NCI-H1694 (cell line): ENCODE measurements at places on chromosomes 2 and 18.

- DNase-seq, result no peak
Measured at GRCh38 chr2:219596954-219597551, 604 bp upstream of the STK11IP start.

DNA sequence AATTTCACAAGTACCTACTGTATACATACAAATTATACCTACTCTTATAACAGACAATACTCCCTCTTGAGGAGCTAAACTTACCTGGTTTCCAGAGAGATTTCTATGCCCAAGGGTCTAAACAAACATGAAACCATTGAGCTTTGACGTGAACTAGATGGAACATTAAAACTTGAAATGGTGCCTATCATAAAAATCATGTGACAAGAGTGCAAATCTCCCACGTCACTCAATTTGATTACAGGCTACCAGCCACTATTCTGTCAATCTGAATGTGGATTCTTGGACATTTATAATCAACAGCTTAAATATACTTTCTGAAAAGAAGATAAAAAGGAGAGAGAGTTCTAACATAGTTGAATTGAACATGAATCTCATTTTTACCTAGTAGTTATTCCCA is 297.1 kb upstream of the SESTD1 start:
- DNase-seq, result no peak

DNA sequence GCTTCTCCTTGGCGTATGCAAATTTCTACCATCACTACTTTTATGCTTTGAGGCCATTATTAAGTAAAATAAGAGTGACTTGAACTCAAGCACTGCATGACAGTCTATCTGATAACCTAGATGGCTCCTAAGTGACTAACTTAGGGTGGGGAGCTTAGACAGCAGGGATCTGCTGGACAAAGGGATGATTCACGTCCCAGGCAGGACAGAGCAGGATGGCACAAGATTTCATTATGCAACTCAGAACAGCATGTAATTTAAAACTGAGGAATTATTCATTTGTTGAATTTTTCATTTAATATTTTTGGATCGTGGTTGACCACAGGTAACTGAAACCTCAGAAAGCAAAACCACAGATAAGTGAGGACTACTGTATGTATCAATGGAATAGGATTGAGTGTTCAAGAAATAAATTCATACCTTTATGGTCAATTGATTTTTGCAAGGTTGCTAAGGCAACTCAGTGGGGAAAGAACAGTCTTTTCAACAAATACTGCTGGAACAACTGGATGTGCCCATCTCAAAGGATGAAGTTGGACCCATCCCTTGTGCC is 115.3 kb downstream of the MBD2 start:
- no peak for DNase-seq

GRCh38 chr2:189548666-189549448 is 31.7 kb downstream of the SLC40A1 start:
- no peak for DNase-seq

- DNase-seq, result peak; percentile 60
Measured at GRCh38 chr2:75640621-75641121, 5.9 kb upstream of the MRPL19 start.

DNA sequence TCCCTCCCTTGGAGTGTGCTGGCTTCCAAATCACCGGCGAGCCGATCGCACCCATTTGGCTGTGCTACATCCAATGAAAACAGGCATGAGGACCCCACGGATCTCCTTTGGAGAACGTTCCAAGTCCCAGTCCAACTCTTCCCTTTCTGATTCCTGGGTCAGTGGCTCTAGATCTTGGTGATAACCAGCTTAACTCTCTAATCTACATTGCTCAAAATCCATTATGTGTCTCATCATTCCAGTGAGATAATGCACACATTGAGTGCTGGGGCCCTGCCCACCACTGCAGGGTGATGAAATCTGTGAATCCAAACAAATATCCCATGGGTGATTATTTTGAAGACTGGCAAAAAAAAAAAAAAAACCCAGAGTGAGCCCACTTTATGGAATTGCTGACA is 232.7 kb upstream of the COPS8 start:
- DNase-seq, result no peak

- no peak for DNase-seq
Measured at GRCh38 chr2:131027566-131028528, 65.4 kb downstream of the FAM168B start.

DNA sequence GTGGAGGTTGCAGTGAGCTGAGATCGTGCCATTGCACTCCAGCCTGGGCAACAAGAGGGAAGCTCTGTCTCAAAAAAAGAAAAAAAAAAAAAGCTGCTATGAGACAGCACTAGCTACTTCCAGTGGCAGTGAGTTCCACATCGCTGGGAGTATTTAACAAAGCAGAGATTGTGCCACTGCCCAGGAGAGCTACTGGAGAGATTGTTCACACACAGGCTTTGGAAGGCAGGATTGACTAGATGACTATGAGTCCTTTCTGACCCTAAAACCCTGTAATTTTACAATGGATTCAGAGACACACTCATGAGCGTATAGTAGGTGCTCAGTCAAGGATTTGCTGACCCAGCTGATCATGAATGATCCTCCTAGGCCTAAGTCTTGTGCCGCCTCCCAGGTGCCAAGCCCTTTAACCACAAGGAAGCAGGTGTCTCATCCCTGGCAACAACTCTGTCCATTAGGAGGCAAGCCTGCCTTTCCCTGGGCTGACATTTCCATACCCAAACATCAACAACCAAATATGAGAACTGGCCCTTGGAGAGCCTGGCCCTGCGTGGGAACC is 45.0 kb upstream of the ODC1 start:
- no peak for DNase-seq

GRCh38 chr2:101729521-101730190 is 32.1 kb downstream of the MAP4K4 start:
- no peak for DNase-seq

- DNase-seq, result no peak
Measured at GRCh38 chr2:20355131-20355530, 4.5 kb upstream of the PUM2 start.

DNA sequence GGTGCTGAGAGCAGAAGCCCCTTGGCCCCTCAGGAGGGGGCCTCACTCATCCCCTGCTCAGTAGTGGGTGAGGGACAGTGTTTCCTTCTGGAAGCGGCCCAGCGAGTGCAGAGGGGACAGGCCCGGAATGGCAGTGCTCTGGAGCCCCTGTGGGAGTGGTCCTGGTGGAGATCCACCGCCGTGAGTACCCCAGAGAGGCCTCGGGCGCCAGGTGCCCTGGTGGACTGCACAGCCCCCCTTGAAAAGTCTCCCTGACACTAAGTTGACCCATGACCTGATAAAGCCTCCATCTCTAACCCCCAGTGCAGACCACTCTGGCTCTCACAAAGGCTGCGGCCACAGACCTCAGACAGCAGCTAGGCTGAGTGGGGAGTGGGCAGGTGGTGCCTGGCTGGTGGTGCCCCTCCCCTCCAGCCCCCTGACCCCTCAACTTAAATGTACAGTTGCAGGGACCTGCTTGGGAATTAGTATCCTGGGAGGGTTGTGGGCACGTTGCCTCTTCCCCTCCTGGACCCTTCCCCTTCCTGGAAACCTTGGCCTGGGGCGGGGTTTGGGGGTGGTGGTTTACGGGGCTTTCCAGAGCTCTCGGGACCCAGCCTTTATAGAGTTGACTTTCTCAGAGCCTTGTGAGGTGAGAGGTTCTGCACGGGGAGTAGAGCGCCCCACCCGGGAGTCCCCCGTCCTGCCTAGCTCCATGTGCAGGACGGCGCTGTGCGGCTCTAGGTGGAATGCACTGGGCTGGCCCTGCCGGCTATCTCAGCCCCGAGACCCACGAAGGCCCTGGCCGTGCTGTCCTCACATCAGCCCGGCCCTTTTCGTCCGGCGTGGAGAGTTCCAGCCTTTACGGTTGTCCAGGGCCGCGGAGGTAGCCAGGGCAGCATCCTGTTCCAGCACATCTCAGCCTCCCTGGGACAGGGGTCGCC is 62.7 kb downstream of the RTP5 start:
- DNase-seq, result no peak

GRCh38 chr2:9089831-9090230 is 86.3 kb upstream of the MBOAT2 start:
- no peak for DNase-seq

- DNase-seq, result no peak
Measured at GRCh38 chr18:68402784-68403183, 312.1 kb downstream of the TMX3 start.

DNA sequence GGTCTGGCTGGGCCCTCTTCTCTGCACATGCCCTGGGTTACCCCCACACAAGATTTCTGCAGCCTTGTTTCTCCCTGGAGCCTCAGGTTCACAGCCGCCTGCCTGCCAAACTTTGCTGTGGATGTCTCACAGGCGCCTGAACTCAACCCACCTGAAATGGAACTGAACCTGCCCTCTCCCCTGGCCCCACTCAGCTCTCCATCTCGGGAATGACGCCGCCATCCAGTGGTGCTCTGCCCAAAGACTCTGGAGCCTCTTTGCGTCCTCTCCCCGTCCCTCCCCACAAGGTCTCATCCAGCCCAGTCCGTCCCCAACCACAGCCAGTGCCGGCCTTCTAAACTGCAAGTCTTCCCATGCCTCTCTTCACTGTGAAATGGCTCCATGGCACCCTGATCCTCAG is 29.1 kb downstream of the EMX1 start:
- no peak for DNase-seq

- no peak for DNase-seq
Measured at GRCh38 chr2:37780387-37780676, 108.9 kb upstream of the CDC42EP3 start.

DNA sequence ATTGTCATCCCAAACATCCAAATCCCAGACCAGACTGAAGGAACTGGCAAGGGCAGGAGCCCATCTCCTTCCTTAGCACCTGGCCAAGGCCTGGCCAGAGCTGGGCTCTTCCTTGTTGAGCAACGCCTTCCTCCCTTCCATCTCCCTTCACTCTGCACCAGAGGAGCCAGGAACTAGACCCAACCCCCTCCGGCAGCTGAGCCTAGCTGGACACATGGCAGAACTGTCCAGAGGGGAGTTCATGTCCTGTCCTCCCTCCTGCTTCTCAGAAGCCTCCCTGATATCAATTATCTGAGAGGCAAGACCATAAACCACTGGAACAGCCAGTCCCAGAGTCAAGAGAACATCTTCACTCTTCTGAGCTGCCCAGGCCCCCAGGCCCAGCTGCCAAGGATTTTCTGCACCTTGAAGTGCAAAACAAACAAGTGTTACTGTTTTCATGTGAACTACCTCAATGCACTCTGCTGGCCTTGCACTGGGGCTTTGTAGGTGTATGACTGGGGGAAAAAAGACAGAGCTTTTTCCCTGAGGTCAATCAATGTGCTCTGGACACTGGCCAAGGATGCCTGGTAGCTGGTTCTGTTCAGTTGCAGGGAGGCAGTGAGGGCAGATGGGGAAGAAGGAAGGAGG is 107.6 kb upstream of the MSH6 start:
- no peak for DNase-seq

DNA sequence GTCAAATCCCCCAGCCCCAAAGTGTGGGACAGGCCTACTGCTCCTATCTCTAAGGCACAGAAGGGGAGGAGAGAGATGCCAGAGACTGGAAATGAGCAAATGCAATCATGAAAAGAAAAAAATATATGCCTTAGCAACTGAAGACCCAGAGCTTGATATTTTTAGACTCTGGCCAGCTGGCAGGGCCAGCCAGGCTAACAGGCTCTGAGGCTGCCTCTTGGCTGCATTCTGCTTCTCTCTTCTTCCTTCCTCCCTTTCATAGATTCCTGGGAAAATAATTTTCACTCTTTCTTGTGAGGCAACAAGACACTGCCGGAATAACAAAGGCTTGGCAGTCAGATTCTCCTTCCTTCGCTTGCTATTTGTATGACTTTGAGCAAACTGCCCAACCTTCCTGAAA is 209.1 kb downstream of the RAD51AP2 start:
- no peak for DNase-seq

DNA sequence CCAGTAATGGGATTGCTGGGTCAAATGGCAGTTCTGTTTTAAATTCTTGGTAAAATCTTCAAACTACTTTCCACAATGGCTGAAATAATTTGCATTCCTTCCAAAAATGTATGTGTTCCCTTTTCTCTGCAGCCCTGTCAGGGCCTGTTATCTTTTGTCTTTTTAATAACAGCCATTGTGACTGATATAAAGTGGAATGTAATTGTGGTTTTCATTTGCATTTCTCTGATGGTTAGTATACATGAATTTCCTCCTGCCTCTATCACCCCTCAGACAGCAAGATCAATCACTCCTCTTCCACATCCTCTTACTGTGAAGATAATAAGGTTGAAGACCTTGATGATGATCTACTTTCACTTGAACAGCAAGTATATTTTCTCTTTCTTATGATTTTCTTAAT is 304.8 kb upstream of the FSIP2 start:
- no peak for DNase-seq

DNA sequence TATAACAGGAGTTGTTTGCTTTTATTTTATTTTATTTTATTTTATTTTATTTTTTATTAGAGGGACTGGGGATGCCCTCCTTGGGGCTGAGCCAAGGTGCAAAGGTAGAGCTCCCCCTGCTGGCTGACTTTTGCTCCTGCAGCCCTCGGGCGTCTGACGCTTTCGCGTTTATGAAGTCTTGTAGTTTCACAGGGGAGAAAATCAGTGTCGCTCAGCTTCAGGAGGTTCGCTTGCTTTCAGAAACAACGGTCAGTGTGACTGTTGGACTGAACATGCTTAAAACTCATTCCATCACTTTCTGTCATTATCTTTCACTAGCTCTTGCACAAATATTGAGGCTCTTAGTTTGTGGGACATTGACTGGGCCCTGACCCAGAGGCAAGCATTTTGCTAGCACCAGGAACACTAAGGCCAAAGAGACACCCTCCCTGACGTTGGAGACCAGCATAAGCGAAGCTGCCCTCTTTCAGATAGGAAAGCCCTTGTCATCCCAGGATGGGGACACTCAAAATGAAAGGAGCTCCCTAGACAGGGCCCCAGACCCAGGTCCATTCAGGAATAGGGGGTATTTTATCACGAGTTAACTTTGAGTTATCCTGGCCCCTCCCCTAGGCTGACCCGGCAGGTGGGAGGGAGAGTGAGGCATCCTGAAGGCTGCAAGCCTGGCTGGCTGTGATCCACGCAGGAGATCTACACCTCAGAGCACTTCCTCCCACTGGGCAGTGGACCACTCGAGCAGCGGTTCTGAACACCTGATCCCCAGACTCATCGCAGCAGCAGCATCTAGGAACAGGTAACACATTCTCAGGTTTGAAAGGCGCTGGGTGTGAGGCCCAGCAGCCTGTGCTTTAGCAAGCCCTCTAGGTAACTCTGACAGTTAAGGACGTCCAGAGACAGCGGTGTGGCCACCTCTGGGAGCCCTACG is 34.4 kb downstream of the LGALSL start:
- peak; percentile 43 for DNase-seq

- DNase-seq, result no peak
Measured at GRCh38 chr18:59788791-59789106, 91.5 kb upstream of the CCBE1 start.

- no peak for DNase-seq
Measured at GRCh38 chr18:32767400-32767799, 5.4 kb downstream of the KLHL14 start.

GRCh38 chr2:9020267-9020666 is 16.8 kb upstream of the MBOAT2 start:
- no peak for DNase-seq

GRCh38 chr2:211014376-211014775 is 458.0 kb downstream of the CPS1 start:
- no peak for DNase-seq

- DNase-seq, result no peak
Measured at GRCh38 chr18:60100778-60101177, 201.0 kb downstream of the PMAIP1 start.
